ENCODE measurements at places on chromosomes 5 and 9. TPM values are rescaled to one million over a fixed set of nuclear protein-coding genes. Genes with fewer than 3 reads are reported as not detected.

The SMIM3 gene
- 35.8 TPM for total RNA-seq

The MEIKIN gene
- total RNA-seq = not detected

The MVB12B gene
- 2.2 TPM for total RNA-seq

The WWC1 gene
- total RNA-seq = 3.1 TPM

The SETD9 gene
- 19.7 TPM for total RNA-seq

The IGFBPL1 gene
- total RNA-seq = not detected

The RANBP17 gene
- total RNA-seq = 4.7 TPM

The PSMB7 gene
- total RNA-seq = 379 TPM

All from bronchus fibroblast of lung (primary cell).